ENCODE measurements at places on chromosomes 1 and 21.

- DNase-seq: no peak
These were observed 7.6 kb downstream of the ZNF683 start for GRCh38 chr1:26364956-26365355.

DNA sequence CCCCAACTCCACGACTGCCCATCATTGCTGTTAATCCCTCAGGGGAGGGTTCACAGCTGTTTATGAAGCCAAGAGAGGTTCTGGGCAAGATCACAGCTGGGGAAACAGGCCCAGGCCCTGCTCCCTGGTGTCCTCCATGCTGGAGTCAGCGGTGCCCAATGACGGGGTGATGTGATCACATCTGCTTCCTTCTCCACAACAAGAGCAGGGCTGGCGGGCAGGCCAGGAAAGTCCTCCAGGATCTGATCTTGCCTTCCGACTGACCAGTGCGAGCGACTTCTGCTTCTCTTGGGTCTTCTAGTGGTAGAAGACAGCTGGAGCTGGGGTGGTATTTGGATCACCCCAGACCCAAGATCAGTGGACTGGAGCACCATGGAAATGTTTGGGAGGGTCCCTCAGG, 951 bp upstream of the LINGO4 start:
- DNase-seq: no peak

GRCh38 chr1:13462682-13463081, 51.1 kb downstream of the LRRC38 start:
- no peak for DNase-seq

- no peak for DNase-seq
These were observed 355.2 kb downstream of the VAV3 start for GRCh38 chr1:107609808-107610207.

- no peak for DNase-seq
These were observed 137.8 kb downstream of the GLIS1 start for GRCh38 chr1:53601031-53601745.

GRCh38 chr1:6006882-6007281, 14.7 kb upstream of the NPHP4 start:
- no peak for DNase-seq

- no peak for DNase-seq
These were observed 65.9 kb upstream of the SIPA1L2 start for GRCh38 chr1:232695621-232696385.

GRCh38 chr1:170290276-170290675, 144.5 kb downstream of the NTMT2 start:
- no peak for DNase-seq

Measured in NCI-H187 (cell line).